ENCODE measurements at places on chromosomes 2 and 18. TPM values are rescaled to one million over a fixed set of nuclear protein-coding genes. Genes with fewer than 3 reads are reported as not detected.

SCN2A gene
- total RNA-seq: 2.2 TPM

GRCh38 chr2:238136820-238137537 lies 1.5 kb upstream of the KLHL30 start:
- DNase-seq: peak; percentile 72

GIGYF2 gene
- 69.0 TPM for total RNA-seq

DNA sequence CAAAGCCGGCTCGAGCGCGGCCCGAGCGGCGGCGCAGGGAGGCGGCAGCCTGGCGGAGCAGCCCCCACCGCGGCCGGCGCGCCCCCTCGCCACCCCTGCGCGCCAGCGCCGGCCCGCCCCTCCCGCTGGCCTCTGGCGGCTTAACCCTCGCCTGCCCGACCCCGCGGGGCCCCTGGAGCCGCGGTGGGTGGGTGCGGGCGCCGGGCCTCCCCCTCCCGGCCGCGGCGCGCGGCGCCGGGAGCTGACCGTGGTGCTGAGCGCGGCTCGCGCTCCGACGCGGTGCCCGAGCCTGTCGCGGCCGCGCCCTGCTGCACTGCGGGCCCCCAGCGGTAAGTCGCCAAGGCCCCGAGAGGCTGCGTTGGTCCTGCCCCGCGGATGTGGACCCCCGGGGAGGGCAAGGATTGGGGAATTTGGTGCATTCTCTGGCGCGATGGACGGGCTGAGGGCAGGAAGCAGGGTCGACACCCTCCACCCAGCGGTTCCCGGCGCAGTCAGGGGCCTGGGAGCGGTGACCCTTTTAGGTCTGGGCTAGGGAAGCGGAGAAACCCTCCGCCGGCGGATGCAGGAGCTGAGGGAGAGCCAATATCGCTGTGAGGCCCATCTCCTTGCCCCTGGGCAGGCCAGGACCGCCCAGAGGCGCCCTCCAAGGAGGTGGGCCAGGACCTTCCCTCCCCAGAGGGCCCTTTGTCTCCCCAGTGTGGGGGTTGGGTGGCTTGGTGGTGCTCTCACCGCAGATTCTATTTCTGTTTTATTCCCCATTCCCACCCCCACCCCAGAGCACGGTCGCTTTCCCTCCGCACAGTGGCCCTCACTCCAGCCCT lies 923 bp downstream of the AMER3 start:
- peak; percentile 47 for DNase-seq

- peak; percentile 60 for DNase-seq
These were observed 559.7 kb downstream of the ZEB2 start for GRCh38 chr2:143960177-143960576.

WDR33 gene
- total RNA-seq: 16.9 TPM

GRCh38 chr2:237132799-237133198 lies 47.1 kb downstream of the COPS8 start:
- DNase-seq: no peak

- no peak for DNase-seq
These were observed 7.2 kb downstream of the NT5DC4 start for GRCh38 chr2:112728029-112728362.

GRCh38 chr2:9842487-9843228 lies 616 bp upstream of the TAF1B start:
- no peak for DNase-seq

GRCh38 chr2:61920548-61920947 lies 15.1 kb downstream of the COMMD1 start:
- DNase-seq: no peak

- DNase-seq: no peak
These were observed 309.2 kb upstream of the TCF4 start for GRCh38 chr18:55897091-55897689.

- no peak for DNase-seq
These were observed 186.1 kb downstream of the SEPTIN10 start for GRCh38 chr2:109427661-109428091.
